GM18507 (cell line): ENCODE measurements at places on chromosomes 12 and 14.

GRCh38 chr12:91690531-91690930 lies 455.1 kb downstream of the BTG1 start:
- DNase-seq, result no peak

- DNase-seq, result no peak
Measured at GRCh38 chr12:79691511-79692248, 916 bp upstream of the PAWR start.

GRCh38 chr12:115452751-115453281 lies 768.8 kb upstream of the TBX3 start:
- DNase-seq, result no peak

- peak; percentile 20 for DNase-seq
Measured at GRCh38 chr12:6167327-6168280, 32.6 kb upstream of the CD9 start.

GRCh38 chr14:91545204-91545603 lies 35.1 kb upstream of the PPP4R3A start:
- DNase-seq, result no peak

DNA sequence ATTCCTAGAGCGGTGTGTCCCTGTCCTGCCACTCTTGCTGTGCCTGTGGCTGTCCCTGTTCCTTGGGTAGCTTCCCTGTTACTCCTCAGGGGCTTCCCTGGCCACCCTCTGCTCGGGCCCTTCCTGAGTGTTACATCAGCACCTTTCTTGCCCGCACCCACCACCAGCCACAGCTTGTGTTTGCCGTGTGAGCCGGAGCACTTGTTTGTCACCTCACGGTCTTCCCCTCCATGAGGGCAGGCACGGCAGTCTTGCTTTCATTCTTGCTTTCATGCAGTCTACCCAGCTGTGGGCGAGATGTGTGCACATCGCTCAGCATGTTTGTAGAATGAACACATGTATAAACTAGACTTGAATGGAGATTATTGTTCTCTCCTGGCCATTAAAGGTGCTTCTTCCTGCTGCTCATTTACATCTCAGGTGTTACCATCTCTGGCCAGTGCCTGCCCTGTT lies 42.0 kb downstream of the TRAF3 start:
- no peak for DNase-seq

- DNase-seq, result no peak
Measured at GRCh38 chr14:101814934-101815333, 53.4 kb downstream of the PPP2R5C start.

DNA sequence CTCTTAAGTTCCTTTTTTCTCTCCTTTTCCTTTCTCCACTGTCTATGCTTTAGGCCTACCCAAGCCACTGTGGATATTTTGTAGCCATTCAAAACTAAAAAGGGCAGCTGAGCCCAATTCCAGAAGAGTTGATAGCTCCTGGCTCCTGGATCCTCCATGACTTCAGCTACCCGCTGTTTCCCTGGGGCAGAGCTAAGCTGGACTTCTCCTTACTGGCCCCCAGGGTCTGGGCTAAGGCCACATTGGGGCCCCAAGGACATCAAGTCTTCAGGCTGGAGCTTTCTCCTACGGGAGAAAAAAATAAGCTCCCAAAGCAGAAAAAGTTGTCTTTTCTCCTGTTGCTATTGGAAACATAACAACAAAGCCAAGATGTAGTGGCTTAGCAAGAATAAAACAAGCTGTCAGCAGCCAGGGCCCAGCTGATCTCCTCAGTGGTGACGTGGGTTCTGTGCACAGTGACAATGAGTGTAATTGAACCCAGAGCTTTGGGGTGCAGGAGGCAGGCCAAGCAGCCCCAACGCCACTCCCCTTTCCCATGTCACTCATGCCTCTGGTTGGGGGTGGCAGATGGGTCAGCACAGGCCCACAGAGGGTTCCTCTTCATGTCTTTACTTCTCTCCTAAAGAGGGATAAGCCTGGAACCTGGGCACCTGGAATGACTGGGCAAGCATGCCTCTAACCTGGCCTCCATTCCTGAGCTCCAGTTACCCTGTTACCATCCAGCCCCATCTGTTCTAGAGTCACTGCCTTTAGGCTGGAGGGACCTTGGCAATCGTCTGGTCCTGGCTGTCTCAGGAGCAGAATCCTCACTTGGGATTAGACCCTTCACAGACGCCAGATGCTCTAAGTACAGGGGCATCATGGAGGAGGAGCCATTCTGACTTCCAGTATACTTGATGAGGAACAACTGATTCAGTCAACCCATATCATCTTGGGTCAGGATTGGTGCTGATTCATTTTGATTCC lies 171.2 kb downstream of the ZFP36L1 start:
- no peak for DNase-seq

GRCh38 chr14:53550776-53551175 lies 397.7 kb upstream of the DDHD1 start:
- no peak for DNase-seq

DNA sequence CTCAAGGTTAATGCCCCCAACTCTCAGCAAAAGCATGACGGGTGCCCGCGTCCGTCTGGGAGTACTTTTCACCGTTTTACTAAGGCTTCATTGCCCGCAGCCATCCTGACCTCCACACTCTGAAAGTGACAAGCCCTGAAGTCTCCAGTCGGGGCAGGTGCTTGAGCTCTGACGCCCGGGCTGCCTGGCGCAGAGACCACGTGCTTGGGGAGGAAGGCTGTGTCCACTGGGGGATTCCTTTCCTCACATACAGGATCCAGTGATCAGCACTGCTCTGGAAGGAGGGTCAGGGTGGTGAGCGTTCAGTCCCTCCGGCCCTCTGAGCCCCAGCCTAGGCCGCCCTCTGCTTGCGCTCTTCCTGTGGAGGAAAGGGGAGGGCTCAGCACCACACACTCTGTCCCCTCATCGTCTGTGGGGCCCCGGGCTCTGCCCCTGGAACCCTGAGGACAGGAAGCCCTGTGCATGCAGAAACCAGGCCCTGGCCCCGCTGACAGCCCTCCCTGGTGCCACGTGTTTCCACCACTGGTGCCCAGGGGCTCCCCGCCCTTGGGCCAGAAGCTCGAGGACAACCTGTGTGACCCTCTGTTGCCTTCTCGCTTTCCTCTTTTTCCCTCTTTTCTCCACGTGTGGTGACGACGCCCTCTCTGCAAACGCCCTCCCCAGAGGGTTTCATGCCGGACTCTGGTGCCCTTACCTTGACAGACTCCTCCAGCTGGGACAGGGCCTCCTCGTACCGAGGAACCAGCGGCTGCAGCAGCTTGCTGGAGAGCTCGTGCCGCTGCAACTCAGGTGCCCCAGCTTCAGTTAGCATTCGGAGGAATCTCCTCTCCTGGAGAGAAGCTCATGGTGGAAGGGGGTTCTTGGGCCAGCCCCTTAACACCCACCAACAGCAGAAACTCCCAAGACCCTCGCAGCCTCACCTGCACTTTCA lies 4.9 kb downstream of the DDX51 start:
- DNase-seq, result no peak

DNA sequence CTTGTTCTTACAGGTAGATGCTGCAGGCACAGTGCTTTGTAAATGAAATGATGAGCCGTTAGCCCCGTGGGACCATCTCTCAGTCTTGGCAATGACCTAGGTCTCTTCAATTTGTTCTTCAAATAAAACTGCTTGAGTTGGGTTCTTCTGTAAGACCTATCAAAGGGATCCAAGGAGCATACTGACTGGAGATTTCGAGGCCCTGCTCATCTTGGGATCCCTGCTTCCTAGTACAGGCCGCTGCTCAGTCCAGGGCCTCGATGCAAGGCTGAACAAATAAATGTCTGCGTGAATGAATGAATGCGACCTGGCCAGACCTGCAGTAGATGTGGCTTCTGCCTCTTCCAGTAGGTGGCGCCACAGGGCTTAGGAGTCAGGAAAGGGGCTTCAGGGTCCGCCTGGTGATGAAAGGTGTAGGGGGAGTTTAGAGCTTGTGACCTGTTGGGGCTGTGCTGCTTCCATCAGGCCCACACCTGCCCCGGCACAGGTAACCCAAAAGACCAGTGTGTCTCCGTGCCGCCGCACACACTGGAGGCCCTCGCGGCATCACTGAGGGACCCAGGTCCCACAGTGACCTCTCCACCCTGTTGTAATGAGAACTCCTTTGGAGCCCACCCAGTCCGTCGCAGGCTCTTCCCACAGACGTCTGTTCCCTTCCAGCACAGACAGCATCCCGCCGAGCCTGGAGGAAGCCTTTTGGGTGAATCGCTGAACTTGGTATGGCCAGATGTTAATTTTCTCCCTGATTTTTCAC lies 4.4 kb downstream of the CACNA1C start:
- no peak for DNase-seq

DNA sequence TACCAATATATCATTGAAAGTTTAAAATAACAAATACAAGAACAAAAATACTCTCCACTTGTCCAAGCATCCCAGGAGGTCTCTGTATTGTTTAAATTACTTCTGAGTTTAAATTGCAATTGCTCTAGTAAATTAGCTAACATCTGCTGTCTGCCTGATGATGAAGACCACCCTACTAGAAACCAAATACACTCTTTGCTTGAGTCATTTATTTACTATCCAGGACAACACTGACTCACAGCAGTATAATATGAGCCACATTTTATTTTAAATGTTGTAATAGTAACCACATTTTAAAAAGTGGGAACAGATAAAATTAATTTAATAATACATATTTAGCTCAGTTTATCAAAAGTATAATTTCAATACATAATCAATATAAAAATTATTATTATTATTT lies 62.9 kb upstream of the EEA1 start:
- DNase-seq, result no peak

DNA sequence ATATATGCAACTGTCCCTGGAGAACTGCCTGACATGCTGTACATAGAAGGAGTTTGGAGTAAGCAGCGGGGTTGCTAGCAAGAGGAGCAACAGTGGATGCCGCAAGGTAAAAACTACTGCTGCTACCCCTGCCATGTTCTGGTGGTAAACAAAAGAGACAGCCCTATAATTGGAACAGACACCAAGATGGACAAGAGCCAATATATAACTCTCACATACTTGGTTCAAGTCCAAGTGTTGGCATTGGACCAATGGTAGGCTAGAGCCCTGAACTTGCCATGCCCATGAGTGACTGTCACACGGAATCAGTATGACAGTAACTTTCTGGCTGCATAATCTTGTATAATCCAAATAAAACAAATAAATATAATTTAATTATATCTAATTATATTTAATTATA lies 13.7 kb downstream of the ATXN7L3B start:
- DNase-seq, result no peak

DNA sequence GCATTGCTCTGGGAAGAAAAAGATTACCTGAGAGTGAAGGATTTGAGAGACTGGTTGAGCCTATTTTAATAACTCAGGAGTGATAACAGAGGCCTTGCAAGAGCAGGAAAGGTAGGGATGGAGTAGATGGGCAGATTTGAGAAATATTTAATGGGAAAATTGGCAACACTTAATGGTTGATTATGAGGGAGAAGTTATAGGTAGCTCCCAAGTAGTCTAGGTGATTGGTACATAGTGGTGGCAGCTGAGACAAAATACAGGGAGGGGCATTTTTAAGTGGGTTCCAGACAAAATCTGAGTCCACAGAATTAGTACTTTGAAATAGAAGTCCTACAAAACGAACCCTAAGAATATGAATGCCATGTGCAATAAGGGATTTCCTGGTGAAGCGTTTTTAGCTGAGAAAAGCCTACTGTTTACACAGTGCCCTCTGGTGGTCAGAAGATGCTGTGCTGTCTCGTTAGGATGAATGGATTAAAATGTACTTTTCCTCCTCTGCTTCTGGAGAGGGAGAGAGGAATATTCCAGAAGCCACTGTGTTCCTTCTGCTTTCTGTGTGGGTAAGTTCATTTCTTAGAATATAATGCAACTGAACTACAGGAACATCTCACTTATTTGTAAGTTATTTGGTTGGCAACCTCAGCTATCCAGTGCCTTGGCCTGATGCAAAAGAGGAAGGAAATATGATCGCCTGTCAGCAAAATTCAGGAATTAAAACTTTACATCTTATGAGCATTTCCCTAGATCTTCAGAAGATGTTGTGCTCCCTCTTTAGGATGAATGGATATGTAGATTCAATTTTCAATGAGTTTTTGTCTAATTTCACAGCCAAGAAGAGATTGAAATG lies 6.5 kb downstream of the ZBTB1 start:
- DNase-seq, result no peak

DNA sequence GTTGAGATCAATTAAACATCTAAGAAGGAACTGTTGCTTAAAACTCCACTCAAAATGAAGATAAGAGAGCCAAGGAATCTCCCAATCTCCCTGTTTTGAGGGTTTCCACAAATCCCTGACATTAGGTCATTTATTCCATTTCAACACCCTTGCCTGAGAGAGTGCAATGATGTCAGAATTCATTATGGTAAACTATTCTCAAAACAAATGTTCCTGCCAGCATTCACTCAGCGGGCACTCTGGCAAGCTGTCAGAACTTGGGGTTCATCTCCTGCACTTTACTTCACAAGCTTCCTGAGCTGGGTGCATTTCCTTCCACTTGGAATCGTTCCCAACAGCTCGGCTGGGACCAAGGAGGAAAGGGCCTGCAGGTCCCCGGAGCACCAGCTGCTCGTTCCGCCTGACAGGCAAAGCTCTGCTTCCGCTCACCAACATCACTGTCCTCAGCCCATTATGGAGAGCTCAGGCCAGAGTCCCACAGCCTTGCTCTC lies 117.8 kb downstream of the TTC7B start:
- DNase-seq, result no peak

GRCh38 chr14:52342849-52343596 lies 28.9 kb downstream of the PTGER2 start:
- no peak for DNase-seq

- peak; percentile 87 for DNase-seq
Measured at GRCh38 chr14:104689109-104689880, at the start of gene INF2. Gene INF2, plus strand, starts transcription at chr14:104689618. Its CDS starts 11,748 bp downstream, at chr14:104701366.

DNA sequence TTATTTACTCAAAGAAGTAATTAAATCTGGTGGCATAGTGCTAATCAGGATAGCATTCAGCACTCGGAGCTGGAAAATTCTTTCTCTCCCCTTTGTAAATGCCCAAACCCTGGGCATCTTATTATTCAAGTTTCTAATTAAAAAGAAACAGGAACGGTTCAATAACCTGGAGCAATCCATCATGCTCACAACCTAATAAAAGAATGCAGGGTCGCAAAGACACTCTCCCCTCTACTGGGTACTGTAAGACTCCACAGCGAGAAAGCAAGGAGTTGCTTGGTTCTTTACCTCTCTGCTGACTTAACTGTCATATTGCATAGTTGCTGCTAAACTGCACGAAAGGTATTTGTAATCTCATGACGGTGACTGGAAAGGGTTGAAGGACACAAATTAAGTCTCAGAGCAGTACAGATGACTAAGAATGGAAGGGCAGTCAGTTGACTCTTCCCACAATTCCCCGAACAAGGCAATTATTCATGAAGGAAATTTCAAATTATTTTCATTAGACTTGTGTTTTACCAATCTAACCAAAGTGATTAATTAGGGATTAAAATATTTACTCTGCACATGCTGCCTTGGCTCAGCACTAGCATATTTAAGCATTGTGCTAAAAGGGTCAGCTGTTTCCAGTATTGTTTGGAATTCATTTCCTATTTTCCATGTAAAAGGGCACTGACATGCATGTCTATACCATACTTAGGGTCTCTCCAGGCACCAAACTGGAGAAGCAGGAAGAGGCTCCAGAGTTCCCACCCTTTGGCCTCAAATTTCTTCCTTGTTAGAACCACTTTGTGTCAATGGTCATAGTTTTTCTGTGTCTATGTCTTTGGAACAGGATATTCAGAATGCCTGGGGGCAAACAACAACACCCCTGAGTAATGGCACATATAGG lies 182.2 kb downstream of the EXOC5 start:
- no peak for DNase-seq

- DNase-seq, result no peak
Measured at GRCh38 chr12:29149691-29150281, 708 bp downstream of the FAR2 start.
